Ovary (tissue), 10 donors: ENCODE measurements at places on chromosomes 6 and 20. TPM values are rescaled to one million over a fixed set of nuclear protein-coding genes. Genes with fewer than 3 reads are reported as not detected.

The C6orf15 gene
- not detected for total RNA-seq

The ETV7 gene
- 1.7 TPM for total RNA-seq

The OPRM1 gene
- total RNA-seq: not detected

The PRELID3B gene
- total RNA-seq: 29.2 TPM

The NKAIN2 gene
- total RNA-seq: 0.40 TPM
